ENCODE measurements at places on chromosomes 4 and X.

GRCh38 chr4:98794565-98795205 lies 134.2 kb downstream of the EIF4E start:
- peak; percentile 10 for DNase-seq

GRCh38 chr4:8639021-8639420 lies 46.5 kb downstream of the CPZ start:
- no peak for DNase-seq

DNA sequence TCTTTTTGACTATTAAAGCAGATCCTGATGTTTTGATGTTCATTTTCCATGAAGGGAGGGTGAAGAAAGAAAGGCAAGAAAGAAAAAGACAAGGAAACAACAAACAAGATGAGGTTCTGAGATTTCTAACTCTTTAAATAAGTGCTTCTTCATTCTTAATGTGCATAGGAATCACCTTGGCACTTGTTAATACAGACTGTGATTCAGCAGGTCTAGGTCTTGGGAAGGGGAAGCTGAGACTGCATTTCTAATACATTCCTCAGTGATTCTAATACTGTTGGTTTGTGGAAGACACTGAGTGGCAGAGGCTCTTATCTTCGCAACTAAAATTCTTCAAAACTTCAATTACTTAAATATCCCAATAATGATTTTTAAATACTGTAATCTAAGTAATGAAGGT lies 95.2 kb upstream of the NAP1L5 start:
- DNase-seq, result no peak

GRCh38 chr4:74023709-74024108 lies 14.8 kb downstream of the CXCL3 start:
- no peak for DNase-seq

- DNase-seq, result peak; percentile 91
Observed at GRCh38 chr4:150224896-150225591, 146.8 kb downstream of the DCLK2 start.

- DNase-seq, result peak; percentile 44
Observed at GRCh38 chr4:122652379-122652778, 31.5 kb upstream of the IL21 start.

GRCh38 chrX:31993637-31994036 lies 921.8 kb upstream of the FTHL17 start:
- DNase-seq, result no peak

DNA sequence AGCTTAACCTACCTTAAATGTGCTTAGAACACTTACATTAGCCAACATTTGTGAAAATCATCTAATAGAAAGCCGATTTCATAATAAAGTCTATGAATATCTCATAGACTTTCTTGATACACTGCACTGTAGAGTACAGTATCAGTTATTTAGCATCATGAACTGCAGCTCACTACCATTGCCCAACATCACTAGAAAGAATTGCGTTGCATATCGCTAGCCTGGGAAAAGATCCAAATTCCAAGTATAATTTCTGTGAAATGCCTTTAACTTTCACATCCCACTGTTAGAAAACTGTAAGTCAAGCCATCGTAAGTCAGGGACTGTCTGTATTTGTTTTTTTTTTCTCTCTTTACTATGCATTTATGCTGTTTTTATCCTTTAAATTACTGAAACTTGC lies 918.6 kb upstream of the PABPC4L start:
- DNase-seq, result no peak

DNA sequence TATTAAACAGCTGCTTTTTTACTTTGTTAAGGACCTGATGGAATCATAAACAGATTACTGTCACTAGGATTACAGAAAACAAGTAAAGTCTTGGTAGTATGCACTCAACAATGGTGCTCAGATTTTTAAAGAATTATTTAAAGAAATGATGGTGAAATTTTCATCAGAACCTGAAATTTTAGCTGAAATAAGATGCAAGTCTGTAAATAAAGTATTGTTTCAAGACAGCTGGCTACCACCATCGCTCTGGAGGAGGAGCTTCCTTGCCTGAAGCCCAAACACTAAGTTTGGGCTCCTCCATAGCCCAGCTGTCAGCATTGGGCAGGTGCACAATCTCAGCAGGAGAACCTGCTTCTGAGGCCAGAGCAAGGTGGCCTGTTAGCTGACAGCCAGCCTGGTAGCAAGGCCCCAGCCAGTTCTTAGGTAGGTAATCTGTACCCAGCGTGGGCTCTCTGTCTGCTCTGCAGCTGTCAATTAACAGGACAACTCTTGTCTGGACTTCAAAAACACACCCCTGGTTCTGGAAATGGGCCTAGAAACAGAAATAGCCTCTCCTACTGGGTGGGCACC lies 4.6 kb downstream of the GAB1 start:
- no peak for DNase-seq

Data from GM04504 (cell line).